HAP-1 (cell line): ENCODE measurements at places on chromosomes 3 and 15.
A peak's percentile ranks its signal among the peaks of the same experiment; 100 is the strongest.

DNA sequence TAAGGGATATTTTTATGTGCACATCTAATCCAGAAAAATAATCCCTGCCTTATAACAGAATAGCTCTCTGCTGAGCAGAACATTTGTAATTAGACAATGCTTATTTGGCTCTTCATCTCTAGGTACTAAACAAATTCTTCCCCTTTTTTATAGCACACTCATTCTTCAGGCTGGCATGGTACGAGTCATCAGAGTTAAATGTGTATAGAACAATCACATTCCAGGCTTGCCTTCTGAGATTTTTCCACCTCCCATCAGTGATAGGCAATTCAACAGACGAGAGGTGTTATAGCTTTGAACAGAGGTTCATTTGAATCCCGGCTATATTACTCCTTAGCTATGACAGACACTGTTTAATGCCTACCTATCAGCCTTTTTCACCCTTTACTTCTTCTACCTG is 21.4 kb upstream of the SPPL2A start:
- DNase-seq: no peak

GRCh38 chr15:93360976-93361375 is 272.0 kb upstream of the RGMA start:
- no peak for DNase-seq

DNA sequence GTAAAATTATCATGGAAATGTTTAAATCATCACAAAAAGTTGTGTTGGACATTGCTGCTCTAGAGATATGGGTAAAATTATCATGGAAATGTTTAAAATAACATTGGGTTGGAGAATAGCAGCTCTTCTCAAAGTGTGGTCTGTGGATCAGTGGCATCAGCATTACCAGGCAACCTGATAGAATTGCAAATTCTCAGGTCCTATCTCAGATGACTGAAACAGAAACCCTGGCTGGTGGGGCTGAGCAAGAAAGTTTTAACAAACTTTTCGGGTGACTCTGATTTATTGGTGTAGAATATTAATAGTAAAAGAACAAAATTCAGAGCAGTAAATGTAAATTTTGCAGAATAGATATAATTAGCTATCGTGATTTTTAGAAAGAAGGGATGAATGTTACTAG is 28.9 kb downstream of the NXPE3 start:
- no peak for DNase-seq

DNA sequence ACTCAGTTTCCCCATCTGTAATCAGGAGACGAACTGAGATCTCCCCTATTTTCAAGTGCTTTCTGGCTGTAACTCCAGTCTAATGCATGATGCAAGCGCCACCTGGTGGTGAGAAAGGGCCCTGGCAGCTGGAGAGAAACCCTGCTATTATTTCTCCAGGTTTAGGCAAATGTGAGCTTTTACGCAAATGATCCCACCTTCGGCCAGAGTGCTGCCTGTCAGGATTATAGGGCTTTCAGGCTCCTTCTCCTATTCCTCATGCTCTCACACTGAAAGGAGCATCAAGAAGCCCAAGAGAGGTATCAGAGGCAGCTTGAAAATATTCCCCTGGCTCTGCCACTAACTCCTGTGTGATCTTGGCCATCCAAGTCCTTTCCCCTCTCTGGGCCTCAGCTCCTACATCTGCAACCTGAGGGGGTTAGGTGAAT is 93.9 kb upstream of the RASGRF1 start:
- peak; percentile 83 for DNase-seq

DNA sequence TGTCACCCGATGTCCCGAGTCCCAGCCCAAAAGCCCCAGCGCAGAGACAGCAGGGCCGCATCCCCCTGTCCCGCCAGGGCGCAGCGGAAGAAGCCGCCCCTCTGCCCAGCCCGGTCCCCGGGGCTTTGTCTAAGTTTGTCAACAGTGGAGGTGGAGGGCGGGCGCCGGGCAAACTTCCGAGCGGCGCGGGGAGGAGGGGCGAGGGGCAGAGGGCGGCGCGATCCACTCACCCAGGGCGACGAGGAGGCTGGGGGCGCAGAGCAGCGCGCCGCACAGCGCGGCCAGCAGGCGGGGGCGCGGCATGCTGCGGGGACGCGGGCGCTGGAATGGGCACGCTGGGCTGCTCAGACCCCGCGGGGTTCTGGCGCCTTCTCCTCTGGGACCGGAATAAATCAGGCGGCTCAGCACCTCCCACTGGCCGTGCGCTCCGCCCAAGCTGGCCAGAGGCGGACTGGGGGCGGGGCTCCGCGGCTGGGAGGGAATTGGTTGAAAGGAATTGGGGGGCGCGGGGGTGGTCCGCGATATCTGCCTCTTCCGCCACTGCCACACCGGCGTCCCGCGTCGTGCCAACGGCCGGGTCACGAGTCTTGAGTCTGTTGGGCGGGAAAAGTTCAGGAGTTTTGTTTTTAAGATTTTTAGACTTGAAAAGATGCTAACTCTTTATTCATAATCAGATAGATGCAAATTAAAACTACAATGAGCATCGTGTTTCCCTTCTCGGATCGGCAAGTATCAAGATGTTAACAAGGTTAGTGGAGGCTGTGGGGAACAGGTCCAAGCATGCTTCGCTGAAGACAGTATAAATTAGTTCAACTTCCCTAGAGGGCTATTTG is at the start of gene MFGE8:
MFGE8 (minus strand) TSS at position 363 of the 833 bp plus-strand sequence; CDS start at position 303, 60 bp downstream.
- DNase-seq: peak; percentile 89

GRCh38 chr3:185153171-185153771 is 411 bp upstream of the C3orf70 start:
- DNase-seq: no peak

DNA sequence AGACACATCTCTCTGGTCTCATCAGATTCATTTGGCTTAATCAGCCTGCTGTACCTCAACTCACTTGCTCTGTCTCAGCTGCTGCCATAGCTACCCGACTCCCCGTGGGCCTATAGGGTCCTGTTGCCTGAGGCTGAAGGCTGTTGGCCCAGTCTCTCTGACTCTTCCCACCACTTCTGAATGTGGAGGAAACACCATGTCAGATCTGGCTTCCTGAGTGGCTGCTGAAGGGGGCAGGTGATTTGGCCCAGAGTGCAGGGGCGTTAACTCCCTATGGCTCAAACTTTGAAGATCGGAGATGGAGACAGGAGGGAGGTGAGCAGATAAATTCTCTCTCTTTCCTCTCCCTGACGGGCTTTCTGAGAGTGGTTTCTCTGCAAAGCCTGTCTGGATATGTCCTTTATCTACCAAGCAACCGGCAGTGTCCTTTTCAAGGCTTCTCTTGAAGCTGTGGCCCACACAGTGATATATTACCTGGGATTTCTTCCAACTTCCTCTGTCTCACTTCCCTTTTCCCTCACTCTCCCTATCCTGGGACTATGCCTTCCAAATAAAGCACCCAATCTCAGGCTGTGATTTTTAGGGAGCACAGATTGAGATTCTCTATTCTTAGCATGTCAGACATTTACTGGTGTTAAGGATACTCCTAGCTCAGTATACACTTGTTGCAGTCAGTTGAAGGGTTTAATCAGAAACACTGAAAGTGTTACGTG is 334.9 kb upstream of the TBC1D5 start:
- no peak for DNase-seq

GRCh38 chr3:13561967-13562366 is 13.0 kb downstream of the FBLN2 start:
- no peak for DNase-seq

DNA sequence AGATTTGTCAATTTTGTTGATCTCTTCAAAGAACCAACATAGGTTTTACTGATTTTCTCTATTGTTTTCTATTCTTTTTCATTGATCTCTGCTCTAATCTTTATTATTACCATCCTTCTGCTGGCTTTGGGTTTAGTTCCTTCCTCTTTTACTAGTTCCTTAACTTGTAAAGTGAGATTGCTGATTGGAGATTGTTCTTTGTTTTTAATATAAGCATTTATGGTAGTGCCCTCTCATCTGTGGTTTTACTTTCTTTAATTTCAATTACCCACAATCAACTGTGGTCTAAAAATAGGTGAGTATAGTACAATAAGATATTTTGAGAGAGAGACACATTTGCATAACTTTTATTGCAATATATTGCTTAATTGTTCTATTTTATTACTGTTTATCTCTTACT is 13.2 kb upstream of the CLRN1 start:
- DNase-seq: no peak

- no peak for DNase-seq
Measured at GRCh38 chr15:56045068-56045748, 51.8 kb upstream of the NEDD4 start.

DNA sequence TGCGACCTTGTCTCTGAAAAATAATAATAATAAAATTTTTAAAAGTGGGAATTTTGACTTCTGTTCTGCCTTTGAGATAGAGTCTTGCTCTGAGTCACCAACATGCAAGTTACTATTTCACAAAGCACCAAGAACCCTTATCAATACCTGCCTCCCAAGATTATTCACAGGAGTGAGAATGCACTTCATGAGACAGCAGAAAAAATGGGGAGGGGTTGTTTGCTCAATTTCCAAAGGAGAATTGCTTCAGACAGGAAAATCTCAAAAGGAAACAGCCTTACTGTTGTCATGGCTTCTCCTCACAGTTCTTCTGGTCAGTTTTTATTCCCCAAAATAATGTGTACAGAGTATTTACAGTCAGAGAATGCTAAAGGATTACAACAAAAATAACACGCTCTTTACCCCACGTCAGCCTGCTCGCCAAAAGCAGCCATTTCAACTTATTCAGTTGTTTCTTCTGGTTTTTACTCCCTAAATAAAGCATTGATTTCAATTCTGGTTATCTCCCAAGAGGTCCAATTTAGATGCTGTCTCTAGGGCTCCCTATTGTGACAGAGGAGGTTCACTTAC is 89.0 kb downstream of the PPCDC start:
- no peak for DNase-seq

DNA sequence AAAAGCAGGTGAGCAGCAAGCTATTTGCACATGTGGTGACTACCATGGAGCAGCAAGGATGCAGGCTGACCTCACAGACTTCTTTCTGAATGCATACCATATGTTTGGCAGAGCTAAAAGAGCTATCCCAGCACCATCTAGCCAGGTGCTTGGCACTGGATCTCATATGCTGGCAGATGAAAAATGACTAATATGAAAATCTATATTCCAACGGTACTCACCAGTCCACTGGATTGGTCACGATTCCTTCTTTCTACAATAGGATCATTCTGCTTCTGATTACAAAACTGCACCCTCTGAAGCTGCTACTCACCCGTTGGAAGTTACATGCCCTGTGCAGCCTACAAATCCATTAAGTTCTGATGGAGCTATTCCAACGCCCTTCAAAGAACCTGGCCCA is 714.3 kb upstream of the CFAP20DC start:
- no peak for DNase-seq

DNA sequence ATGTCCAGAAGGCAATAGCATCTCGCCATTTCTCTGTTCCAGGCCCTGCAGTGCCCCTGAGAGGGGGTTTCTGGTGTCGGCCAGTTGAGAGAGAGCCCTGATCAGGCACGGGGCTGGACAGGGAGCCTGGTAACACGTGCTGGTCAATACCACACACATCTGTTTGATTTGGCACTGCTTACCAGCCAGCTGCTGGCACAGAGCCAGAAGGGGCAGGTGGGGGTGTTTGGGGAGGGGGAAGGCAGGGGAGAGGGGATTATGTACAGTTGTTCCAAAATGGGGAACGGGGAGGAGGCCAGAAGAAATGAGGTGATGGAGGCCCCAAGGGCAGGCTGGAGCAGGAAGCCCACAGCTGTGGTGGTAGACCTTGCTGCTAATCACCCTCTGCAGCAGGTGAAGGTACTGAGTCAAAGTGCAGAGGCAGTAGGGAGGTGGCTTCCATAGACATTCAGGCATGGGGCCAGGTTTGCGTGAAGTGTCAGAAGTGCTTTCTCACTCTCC is 153.5 kb upstream of the LPP start:
- no peak for DNase-seq

DNA sequence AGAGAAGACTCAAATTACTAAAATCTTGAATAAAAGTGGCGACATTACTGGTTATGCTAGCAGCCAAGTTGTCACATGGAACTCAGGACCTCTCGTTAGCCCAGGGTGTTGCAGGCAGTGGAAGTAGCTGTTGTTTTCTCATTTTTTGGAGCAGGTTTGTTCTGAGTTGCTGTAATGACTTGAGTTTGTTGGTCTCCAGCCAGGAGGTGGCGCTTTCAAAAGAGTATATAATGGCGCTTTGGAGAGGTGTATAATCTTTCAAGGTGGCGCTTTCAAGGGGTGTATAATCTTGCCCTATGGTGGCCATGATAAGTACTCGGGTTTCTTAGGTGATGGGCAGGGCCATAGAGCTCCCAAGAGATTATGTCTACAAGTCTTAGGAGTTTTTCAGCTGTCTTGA is 632.7 kb downstream of the NTRK3 start:
- peak; percentile 14 for DNase-seq

DNA sequence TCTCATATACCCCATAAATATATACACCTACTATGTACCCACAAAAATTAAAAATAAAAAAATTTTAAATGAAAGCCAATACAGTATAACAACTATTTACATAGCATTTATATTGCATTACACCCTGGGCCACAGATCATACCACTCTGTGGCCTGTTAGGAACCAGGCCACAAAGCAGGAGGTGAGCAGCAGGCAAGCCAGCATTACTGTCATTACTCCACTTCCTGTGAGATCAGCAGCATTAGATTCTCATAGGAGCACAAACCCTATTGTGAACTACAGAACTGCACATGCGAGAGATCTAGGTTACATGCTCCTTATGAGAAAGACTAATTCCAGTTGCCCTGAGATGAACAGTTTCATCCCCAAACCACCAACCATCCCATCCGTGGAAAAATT is 17.4 kb downstream of the FILIP1L start:
- no peak for DNase-seq

DNA sequence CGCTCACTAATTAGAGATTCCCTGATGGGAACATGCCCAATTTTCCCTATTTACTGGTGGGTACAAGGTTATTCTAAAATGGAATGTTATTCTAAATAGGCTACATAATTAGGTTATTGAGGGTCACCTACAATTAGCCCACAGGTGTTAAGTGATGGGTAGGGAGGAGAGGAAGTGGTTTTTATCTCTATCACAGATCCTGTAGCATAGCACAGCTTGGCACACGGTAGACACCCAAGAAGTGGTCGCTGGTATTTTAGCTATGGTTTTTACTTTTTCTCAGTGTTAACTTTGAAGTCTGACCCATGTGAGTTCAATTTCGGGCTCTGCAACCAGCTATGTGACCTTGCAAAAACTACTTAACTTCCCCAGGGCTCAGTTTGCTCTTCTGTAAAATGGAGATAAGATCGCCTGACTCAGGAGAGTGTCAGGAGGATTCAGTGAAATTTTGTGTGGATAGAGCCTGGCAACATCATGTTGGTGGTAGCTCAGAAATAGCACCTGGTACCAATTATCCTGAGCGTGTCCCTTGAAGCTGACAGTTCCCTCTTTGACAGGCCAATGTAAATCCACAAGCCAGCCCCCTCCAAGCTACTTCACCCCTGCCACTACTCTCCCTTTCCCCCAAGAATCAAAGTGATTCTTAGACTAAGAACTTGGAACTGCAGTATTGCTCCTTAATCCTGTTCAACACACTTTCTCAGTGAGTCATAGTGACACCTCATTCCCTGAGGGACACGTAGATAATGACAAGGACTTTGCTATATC is 8.7 kb upstream of the LMCD1 start:
- DNase-seq: no peak
